ENCODE measurements at places on chromosomes 6 and 20.

DNA sequence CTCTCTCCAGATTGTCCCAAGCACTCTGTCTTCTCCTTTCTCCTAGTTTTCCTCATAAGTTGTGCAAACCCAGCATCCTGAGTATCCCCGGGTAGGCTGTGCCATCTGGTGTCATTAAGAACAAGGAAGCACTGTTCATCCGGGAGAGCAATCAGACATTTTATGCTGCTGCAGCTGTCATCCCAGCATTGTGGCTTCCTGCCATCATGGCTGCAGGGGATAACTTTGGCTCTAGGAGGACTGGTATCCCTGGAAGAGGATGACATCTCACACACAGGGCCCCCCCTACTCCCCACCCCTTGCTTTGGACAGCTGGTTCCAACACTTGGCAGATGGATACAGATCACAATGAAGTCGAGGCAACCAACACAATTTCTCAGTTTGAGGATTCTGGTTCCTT lies 1195.1 kb upstream of the MAP3K7 start:
- no peak for DNase-seq

DNA sequence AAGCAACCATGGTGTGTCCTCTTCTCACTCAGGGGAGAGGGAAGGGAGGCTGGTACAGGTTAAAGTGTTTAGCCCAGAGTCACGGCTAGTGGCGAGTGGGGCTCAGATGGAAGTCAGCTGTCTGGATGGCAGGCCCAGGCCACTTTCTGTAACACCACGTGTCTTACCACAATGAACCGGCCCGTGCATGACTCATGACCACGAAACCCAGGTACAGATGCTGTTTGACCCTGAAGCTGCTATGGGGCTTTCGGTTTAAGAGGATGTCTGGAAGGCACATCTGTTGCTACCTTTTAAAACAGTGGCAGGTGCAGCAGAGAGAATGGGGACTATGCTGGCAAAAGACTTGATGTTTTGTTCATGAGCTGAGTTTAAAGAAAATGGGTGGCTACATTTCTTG lies 36.5 kb upstream of the MPC1 start:
- DNase-seq, result peak; percentile 61

- DNase-seq, result no peak
Observed at GRCh38 chr20:59823491-59824259, 109.8 kb downstream of the SYCP2 start.

DNA sequence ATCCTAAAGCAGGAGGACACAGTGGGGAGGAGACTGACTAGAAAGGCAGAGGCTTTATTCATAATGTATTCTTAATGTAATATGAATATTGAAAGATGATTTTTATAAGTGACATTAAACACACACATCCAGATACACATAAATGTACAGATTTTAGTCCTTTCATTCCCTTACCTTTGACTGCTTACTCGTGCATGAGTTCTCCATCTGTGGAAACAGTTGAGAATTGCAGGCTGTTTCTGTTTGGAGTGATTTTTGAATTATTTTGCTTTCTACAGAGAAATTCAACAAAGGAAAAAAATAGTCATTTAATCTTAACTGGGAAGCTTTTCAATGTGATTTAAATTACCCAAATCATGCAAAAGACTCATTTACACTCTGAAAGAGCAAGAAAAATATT lies 136.5 kb downstream of the RIMS1 start:
- no peak for DNase-seq

DNA sequence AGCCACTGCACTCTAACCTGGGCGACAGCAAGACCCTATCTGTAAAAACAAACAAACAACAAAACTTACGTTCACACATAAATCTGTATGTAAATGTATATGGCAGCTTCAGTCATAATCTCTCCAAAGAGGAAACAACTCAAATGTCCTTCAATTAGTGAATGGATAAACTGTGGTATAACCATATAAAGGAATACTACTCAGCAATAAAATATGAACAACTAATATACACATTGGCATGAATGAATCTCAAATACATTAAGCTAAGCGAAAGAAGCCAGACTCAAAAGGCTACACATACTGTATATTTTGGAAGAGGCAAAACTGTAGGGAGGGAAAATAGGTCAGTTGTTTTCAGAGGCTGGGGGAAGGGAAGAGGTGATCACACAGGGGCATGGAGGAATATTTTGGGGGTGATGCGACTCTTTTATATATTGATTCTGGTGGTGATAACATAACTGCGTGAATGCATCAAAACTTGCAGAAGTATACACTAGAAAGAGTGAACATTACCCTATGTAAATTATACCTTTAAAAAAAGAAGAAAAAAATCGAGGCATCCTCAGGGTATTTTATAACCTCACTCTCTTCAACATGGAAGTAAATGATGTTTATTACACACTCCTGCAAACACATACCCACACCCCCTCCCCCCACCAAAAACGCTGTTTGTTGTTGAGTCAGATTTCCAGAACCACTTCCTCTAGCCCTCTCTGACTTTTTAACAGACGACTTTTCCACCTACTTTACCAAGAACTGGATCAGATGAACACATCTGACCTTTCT lies 115.2 kb upstream of the RNF24 start:
- DNase-seq, result peak; percentile 73

GRCh38 chr6:20630617-20631548 lies 96.6 kb downstream of the CDKAL1 start:
- no peak for DNase-seq

DNA sequence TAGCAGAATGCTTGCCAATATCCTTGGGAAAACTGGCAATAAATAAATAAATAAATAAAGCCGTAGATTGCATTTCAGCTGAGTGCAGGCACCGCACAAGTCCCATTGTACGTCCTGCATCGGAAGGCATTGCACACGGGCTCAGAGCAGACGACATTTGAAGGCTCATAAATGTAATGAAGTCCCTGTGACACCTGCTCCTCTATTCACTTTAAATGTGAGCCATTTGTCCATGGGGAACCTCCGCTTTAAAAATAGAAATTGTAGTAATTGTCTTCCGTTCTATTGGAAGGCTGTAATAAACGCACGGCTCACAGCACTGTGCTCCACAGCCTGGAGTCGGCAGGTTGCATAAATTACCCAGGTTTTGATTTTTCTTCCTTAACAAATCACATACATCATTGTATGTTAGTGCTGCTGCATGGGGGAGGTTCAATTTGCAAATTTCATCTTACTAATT lies 32.6 kb downstream of the MYT1 start:
- no peak for DNase-seq

- DNase-seq, result no peak
Observed at GRCh38 chr20:64185276-64185900, 21.1 kb downstream of the MYT1 start.

DNA sequence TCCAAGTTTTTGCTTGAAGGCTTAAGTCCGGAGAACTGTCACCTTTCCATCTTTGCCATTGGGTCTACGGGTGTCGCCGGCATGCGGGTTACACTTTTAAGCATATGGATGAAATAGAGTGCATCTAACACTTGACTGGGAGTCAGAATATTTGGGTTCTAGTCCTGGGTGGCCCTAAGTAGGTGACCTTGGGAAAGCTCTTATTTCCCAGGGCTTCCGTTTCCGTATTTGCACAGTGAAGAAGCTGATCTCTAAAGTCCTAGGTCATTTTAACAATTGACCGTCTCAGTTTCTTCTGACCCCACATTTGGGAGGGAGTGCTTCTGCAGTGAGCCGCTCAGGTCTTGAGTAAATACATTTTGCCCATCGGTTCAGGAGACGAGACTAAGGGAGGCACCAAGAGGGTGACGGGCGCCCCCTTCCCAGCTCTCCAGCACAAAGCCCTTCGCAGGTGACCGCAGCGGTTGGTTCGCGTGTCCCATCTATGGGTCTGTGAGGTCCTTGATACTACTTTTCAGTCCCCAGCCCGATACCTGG lies 651 bp upstream of the BLTP3A start:
- peak; percentile 55 for DNase-seq

DNA sequence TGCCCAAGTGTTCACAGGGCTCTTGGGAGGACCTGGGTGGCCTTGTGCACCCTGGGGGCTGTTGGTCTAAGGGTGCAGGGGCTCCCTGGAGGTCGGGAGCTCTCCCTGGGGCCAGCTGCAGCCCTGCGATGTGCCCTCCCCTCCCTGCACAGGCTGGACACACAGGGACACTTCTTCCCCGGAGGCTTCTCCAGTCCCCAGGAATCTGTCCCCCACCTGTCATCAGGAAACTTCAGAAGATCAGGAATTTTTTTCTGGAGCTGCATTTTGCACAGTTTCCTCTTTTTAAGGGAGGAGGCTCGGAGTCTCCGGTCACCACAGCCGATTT lies 66.9 kb upstream of the BHLHE23 start:
- DNase-seq, result no peak

- DNase-seq, result peak; percentile 47
Observed at GRCh38 chr6:72968704-72969103, 256.6 kb downstream of the KHDC1L start.

- DNase-seq, result no peak
Observed at GRCh38 chr20:4066551-4066950, 51.2 kb upstream of the RNF24 start.

- DNase-seq, result no peak
Observed at GRCh38 chr6:162404951-162405350, 322.6 kb downstream of the PRKN start.

GRCh38 chr6:111579816-111580215 lies 25.9 kb downstream of the TRAF3IP2 start:
- no peak for DNase-seq

GRCh38 chr20:49850463-49851230 lies 38.0 kb downstream of the SLC9A8 start:
- peak; percentile 14 for DNase-seq

DNA sequence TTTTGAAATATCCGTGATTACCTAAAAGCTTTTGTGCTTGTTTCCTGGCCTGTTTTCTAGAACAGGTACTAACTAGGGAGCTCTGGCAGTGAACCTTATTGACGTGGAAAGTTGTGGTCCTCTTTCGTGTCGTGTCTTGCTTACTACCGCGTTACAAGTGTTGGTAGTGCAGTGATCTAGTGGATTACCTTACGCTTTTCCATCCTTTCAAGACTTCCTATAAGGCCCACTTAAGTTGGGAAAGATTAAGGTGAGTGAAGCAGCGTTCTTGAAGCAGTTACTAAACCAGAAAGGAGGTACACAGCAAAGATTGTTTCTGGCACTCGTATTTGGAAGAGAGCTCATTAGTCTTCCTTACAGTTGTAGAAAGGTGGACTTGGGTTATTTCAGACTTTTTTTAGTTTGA lies 1.9 kb downstream of the PNRC1 start:
- DNase-seq, result peak; percentile 55

DNA sequence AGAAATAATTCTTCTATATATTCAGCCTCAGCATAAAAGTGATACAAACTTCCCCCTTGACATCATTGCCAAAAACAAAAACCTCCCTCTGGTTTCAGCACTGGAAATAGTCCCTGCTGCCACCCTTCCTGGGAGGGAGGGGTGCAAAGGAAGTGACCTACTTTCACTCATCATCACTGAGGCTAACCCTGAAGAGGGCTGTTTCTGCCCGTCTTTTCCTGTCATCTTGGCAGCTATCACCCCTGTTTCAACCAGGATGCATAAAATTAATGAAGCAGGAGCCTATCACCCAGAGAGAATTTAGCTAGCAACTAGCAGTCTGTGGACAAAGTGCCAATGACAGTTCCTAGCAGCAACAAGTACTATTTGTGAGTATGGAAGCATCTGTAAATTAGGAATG lies 397.8 kb downstream of the LAMA2 start:
- no peak for DNase-seq

DNA sequence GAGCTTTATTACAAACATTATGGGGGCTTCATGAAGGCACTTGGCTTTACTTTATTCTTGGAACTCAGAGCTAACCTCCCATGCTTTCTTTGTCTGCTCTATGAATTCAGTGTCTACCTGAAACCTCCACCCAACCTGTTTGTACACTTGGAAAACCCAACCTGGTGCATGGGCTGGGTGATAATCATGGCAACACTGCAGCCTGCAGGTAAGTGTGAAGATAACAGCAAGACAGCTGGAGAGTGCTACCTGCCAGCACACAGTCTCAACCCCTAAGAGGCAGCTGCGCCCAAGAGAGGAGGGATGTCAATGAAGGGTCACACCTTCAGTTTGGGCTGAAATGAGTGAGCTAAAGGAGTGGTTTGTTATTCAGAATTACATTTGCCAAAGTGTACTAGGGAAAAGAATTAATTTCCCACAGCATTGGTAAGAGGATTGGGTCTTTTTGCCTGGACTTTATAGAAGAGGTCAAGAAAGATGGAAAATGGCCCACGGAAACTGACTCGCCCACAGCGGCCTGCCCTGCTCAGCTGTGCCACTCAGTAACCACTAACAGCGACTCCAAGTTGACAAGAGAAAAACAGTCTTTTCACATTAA lies 24.4 kb downstream of the FOXQ1 start:
- DNase-seq, result no peak

DNA sequence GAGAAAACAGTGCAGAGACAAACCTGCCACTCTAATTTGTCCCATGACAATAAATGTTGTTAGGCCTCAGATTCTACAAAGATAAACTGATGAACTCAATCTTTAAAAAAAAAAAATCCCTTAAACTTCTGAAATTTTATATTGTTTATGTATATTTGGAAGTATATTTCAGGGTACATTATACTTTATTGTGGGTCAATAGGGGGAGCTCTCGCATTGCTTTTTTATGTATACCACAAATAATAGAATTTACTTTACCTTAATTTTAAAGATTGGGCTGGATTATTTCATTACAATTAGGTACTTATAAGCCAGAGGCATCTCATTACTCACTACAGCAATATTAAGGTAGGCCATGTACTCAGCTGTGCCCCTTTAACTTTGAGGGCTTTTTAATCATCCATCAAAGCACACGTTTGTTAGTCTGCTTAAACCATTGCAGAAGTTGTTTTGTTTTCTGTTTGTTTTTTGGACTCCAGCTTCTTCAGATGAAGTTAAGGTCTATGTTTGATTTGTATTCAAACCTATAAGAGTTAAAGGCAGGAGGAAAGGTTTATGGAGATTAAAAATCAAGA lies 56.3 kb upstream of the EYA4 start:
- peak; percentile 33 for DNase-seq

- DNase-seq, result no peak
Observed at GRCh38 chr6:98463038-98464000, 371.1 kb upstream of the POU3F2 start.

- no peak for DNase-seq
Observed at GRCh38 chr6:159961528-159961927, 7.4 kb upstream of the IGF2R start.

DNA sequence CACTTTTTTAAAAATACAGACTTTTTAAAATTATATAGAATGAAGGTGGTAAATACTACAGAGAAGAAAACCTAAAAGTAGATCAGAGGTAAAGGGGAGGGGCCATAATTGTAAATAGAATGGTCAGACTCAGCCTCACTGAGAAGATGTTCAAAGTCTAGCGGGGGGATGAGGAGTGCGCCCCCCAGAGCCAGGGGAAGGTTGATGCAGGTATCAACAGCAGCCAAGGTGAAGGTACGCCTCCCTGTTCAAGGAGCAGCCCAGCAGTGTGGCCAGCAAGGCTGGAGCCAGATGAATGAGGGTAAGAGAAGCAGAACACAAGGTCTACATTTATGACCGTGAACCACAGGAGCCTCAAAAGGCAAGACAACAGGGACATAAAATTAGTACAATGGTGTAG lies 204.1 kb downstream of the PTPRT start:
- DNase-seq, result no peak

Measured in mesenchymal stem cell (in vitro differentiated cells and primary cell).